DND-41 (cell line): ENCODE measurements at places on chromosomes 12 and 14.

DNA sequence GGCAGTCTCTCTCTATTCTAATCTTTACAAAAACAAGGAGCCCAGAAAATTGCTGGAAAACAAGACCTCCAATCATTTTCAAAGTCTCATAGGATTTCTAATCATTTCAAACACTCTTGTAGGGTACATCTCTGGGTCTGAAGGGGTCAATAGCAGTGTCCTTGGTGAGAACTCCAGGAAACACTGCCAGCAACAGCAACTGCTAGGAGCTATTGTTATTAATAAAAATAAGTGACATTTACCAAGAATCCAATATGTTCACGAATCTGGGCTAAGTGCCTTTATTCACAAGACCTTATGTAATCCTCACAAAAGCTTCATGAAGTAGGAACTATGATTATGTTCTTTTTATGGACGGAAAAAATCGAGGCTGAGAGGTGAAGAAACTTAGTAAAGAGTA lies 72.8 kb downstream of the TTC7B start:
- DNase-seq: no peak

DNA sequence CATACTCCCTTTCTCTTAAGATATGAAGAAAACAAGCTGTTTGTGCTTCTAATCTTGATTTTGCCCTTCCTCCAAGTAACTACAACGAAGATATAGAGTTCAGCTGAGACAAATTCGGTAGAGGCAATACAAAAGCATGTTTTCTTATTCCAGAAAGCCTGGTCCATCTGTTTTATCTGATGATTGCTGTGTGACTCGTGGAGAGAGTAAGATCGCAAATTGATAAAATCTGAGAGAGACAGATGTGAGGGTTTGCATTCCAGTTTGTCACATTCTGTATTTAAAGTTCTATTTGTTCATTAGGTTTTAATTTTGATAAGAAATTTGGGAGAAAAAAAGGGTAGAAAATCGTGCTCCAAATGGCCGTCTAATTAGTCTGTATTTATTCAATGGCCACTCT lies 192.1 kb downstream of the CPNE8 start:
- no peak for DNase-seq

DNA sequence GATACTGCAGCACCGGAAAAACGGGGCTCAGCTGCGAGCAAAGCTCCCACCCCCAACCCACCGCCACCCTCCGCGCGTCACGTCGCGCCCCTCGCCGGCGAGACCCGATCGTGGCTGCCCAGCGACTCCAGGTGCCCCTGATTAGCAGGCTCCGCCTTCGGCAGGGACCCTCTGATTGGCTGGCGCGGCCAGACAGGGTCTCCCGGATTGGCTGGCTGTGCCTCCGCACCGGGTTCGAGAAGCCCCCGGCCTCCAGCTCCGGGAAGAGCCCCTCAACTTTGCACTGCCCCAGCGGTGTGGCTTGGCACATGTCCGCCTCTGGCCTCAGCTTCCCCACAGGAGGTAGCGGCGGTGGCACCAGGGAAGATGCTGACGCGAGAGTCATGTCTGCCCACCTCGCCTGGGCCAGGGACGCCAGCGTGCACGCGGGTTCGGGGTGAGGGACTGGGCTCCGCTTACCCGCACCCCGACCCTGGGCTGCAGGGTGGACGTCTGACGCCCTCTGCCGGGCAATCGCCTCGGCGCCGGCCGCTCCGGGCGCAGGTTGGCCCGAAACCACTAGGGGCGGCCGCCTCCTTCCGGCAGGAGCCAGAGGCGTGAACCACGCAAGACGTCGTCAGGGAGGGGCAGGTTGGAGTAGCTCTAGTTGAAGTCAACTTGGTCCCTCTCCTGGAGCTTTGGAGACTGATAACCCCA lies 498 bp upstream of the RHOF start:
- peak; percentile 92 for DNase-seq

- no peak for DNase-seq
Measured at GRCh38 chr12:117567644-117568216, 206.3 kb upstream of the NOS1 start.

DNA sequence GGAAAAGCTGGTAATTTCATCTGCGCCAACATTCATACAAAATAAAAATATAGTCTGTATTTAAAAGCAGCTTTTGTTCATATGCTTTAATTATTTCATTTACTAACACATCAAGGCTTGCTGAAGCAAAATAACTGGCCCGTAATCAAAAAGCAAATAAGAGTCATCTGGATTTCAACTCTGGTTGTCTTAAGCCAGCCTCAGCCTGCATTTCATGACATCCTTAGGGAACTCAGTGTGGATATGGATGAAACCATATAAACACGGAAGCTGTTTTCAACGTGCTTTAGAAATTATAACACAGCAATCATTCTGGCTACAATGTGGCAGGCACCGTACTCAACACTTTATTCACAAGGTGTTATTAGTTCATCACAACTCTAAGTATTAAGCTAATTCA lies 852 bp downstream of the COX16 start:
- no peak for DNase-seq

DNA sequence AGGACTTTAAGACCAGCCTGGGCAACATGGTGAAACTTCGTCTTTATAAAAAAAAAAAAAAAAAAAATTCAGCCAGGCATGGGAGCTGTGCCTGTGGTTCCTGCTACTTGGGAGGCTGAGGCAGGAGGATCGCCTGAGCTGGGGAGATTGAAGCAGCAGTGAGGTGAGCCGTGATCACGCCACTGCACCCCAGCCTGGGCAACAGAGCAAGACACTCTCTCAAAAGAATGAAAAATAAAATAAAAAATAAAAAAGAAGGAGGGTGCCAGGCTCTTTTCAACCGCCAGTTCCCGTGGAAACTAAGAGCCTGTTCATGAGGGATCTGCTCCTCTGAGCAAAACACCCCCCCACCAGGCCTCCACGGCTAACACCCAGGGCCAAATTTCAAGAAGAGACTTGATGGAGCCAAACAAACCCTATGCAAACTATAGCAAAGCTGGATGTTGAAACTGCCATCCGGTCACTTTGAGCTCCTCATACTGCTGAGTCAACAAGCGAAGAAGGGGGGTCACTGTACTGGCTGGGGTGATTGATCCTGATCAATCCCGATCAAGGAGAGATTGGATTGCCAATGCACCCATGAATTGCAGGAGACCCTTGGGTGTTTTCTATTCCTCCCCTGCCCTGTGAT lies 23.4 kb downstream of the DLK1 start:
- DNase-seq: no peak

DNA sequence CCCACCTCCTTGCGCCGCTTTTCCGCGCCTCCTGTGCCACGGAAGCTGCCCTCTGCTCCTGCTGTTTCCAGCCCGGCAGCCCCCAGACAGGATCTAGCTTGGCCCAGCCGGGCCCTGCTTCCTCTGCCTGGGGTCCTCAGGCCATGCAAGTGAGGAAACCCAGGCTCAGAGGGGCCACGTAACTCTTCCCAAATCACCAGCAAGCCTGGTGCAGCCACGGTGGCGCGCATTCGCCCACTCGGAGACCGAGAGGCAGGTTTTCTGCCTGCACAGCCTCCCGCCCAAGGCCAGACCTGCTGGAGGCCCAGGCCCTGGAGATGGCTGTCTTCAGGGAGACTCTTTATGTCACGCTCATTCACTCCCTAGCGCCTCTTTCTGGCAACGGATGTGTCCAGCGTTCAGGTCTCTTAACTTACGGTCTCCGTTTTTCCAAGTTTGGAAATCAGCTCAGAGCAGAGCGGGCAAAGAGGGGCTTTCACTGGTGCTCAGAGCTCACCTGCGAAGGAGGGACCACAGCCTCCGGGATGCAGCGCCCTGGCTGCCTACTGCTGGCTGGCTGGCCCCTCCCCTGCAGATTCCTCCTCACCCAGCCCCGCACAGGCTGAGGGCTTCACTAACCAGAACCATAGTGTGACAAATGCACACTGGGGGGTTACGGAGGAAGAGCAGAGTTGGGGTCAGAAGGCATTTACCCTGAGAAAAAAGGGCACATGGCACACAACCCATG lies 20.6 kb upstream of the CEP170B start:
- DNase-seq: no peak

DNA sequence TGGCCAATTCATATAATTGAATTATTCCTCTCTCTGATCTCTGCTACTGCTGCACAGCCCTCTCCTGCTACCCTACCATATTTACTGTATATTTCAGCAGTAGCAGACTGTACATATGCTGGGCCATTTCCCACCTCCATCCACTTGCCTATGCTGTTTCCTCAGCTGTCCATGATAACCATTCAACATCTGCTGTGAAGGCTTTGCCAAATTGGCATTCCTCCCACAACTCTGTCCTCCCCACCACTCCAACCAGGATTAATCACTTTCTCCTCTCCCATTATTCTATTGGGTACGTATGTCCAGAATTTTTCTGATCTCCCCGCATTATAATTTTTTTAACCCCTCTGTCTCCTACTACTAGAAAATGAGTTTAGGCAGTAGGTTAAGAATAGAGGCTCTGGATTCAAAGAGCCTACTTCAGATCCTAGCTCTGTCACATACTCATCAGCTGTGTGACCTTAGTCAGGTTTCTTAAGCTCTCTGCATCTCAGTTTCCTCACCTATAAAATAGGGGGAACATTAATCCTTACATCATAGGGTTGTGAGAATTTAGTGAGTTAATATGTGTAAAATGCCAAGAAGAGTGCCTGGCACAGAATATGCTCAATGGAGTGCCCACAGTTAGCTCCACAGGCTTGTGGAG lies 123.3 kb downstream of the KICS2 start:
- DNase-seq: no peak

DNA sequence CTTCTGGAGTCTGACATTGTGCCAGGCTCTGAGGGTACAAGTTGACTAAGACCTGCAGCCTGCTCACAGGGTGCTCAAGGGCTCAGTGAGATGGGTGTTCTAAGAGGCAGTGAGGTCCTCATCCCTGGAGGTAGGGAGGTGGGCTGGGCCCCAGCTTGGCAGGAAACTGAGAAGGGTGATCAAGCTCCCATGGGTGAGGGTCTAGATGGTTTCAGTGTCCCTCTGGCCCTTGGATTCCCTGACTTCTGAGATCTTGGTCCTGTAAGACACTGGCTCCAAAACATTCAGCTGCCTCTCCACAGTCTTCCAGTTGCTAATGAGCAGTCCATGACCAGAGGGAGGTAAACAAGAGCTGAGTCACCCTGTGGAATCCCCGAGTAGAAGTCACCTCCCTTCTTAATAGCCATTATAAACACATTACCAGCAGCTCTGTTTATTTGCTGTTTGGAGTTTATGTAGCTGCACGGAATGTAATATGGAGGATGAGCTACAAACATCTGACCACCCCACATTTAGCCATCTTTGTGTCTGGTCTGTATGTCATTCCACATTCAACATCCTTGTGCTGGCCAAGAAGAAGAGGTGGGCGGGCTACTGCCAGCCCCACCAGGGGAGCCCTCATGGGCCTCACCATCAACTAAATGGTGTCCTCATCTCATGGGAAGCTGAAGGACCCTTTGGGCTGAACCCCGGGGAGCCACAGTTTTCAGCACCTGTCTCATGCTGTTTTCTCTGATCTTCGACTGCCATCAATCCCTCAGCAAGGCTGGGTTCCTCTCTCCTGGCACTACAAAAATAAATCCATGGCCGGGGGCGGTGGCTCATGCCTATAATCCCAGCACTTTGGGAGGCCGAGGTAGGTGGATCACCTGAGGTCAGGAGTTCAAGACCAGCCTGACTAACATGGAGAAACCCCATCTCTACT lies 37.2 kb upstream of the BDKRB2 start:
- no peak for DNase-seq

DNA sequence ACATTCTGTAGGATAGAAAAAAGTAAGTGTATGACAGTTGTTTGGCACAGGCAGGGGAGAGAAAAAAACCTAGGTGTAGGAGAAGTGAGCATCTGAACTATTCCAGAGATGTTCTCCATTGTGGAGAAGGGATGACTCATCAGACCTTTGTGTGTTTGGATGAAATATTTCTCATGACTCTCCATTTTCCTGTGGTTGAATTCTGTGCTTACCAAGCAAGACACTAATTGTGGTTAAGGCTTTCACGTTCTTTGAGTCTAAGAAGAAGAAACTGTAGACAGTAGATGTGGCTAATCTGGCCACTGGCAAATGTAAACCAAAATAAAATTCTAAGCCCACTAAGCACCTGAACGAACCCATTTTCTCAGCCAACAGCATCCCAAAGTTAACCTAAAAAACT lies 107.9 kb upstream of the GZMB start:
- no peak for DNase-seq

DNA sequence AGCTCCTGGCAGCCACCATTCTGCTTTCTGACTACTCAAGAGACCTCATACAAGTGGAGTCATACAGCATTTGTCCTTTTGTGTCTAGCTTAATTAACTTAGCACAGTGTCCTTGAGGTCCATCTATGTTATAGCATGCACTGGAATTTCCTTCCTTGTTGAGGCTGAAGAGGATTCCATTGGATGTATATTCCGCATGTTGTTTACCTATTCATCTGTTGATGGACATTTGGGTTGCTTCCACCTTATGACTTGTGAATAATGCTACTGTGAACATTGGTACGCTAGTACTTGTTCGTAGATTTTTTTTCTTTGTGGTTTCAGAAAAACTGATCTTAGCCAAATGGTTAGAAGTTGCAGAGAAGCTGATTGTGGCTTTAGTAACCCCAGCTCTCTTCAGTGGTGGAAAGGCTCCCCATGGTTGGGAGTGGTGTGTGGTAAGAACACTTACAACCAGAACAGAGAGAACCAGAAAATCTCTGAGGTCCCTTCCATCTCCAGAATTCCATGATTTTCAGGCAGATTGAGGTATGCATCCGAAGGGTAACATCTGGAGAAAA lies 118.4 kb downstream of the SAMD4A start:
- no peak for DNase-seq

GRCh38 chr14:48384821-48385220 lies 709.4 kb upstream of the MDGA2 start:
- no peak for DNase-seq

DNA sequence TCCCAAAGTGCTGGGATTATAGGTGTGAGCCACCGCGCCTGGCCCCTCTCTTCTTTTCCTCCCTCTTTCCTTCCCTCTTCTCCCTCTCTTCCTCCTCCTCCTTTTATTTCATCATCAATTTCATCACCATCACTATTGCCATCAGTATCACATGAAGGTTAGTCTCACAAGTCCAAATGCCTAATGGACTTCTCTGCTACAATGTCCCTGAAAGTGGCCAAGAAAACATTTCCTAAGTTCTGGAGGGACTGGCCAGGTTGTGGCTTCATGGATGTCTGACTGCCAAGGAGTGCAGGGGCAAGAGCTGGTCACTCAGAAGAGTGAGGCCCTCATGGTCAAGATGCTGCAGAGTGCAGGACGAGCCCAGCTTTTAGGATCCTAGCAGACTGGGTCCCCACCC lies 97.6 kb downstream of the SYNE3 start:
- DNase-seq: no peak

GRCh38 chr14:50594577-50595316 lies 34.8 kb downstream of the ATL1 start:
- DNase-seq: no peak

DNA sequence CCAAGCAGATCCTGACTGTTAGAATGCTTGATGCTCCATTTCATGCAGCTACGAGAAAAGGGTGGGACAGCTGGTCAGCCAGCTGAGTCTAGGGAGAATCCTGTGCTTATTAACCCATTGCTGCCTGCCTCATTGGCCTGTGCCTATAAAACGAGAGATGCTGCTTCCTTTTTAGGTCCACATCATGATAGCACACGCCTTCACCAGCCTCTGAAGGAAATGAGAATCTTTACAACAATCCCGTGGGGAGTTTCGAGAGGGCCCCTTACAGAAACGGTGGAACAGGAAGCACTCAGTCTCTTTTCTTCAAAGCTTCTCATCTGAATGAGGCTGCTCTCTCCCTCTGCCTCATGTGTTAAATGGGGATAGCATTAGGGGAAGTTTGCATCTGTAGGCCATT lies 147.3 kb upstream of the RFLNA start:
- DNase-seq: no peak

GRCh38 chr12:80472911-80473500 lies 29.0 kb downstream of the PTPRQ start:
- DNase-seq: no peak

GRCh38 chr14:50608302-50608851 lies 48.4 kb downstream of the ATL1 start:
- DNase-seq: no peak
